ENCODE measurements at places on chromosomes 1 and 21. TPM values are rescaled to one million over a fixed set of nuclear protein-coding genes. Genes with fewer than 3 reads are reported as not detected.
A peak's percentile ranks its signal among the peaks of the same experiment; 100 is the strongest.

DNA sequence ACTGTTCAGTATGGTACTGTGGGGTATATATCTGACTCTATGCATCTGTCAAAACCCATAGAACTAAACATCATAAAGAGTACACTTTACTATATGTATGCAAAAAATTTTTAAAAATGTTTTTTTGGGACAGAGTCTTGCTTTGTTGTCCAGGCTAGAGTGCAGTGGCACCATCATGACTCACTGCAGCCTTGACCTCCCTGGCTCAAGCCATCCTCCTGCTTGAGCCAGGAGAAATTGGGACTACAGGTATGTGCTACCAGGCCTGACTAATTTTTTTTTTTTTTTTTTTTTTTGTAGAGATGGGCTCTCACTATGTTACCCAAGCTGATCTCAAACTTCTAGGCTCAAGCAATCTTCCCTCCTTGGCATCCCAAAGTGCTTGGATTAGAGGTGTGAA is 11.5 kb downstream of the TRIT1 start:
- no peaks in the 10 kb centered on the region for H3K27me3 ChIP-seq
- no peak overlapping the region for H3K27ac ChIP-seq
- no peaks in the 10 kb centered on the region for H3K4me1 ChIP-seq
- H3K4me3 ChIP-seq = no peak overlapping the region

DNA sequence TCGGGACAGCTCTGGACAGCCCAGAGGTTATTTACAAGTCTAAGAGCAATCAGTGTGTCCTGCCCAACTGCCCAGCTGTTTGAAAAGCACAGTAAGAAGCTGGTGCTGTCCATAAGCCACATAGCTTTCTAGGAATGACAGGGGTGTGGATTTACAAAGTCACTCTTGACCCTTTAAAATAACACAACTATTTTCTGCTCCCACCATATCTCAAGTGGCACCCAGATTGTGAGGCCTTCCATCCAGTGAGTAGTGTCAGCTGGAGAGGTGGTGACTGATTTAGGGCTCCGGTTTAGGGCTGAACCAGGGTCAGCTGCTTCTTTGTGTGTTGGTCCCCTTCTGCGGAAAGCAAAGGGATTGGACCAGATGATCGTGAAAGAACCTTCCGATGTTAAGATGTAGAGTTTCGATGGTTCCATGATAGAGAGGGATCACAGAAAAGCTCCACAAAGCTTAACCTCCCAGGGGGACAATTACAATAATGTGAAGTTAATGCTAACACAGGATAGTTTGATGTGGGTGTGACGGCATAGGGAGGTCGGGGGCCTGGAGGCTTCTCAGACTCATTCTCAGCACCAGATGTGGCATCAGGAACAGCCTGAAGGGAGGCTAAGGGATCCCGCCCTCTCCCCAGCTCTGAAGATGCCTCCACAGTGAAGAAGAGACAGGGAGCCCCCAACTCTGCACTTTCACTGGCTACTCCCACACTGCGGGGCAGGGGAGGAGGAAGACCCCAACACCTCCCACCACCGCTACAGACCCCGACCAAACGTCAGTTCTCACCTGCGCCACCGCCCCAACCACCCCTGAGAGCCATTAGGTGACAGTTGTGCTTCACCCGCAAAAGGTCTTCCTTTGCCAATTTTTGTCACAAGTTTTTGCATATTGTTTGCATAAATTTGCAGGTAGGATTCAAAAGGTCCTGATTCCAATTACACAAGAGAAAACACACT is 40.6 kb downstream of the LRRC3 start:
- H3K27me3 ChIP-seq = peaks cover 16% of the 10 kb centered on the region
- no peaks in the 10 kb centered on the region for H3K36me3 ChIP-seq
- no peak for DNase-seq

DNA sequence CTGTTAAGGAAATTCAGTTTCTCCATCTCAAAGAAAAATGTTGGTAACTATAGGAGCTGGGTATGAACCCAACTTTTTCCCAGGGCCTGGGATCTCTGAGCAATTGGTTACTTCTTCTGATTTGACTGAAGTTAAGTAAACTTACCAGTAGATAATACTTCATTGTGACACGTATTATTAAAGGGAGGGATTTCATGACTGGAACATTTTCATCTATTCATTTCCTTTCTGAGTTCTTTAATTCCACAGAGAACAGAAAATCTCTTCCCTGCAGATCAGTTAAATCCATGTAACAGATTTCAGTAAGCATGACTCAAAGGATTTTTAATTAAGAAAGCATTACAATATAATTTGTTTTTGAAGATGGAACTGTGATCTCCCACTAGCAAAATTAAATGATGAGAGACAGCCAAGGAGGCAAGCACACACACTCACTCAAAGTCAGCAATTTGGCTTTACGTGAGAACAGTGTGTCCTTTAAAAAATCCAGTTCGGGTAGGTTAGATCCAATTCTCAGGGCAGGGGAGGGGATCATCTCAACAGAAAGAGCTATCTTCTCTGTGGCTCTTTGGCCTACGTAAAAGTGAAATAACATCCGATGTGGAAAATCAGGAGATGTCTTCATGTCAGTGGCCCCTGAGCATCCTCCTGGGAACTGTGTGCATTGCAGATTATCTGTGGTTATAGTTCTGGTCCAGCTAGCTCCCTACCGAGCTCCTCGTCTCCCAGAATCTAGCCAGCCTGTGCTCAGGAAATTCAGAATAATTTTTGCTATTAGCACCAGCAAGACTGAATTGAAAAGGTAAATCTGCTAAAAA is 10.8 kb upstream of the MYOC start:
- no peak overlapping the region for H3K4me3 ChIP-seq
- no peaks in the 10 kb centered on the region for H3K36me3 ChIP-seq
- peak; percentile 86 for DNase-seq

- H3K27ac ChIP-seq = peak overlapping the region; percentile 91
- H3K27me3 ChIP-seq = no peaks in the 10 kb centered on the region
- H3K36me3 ChIP-seq = no peaks in the 10 kb centered on the region
- no peak overlapping the region for H3K4me3 ChIP-seq
- H3K4me1 ChIP-seq = peaks cover 29% of the 10 kb centered on the region
Measured at GRCh38 chr1:216815260-216816131, 92.3 kb upstream of the ESRRG start.

DNA sequence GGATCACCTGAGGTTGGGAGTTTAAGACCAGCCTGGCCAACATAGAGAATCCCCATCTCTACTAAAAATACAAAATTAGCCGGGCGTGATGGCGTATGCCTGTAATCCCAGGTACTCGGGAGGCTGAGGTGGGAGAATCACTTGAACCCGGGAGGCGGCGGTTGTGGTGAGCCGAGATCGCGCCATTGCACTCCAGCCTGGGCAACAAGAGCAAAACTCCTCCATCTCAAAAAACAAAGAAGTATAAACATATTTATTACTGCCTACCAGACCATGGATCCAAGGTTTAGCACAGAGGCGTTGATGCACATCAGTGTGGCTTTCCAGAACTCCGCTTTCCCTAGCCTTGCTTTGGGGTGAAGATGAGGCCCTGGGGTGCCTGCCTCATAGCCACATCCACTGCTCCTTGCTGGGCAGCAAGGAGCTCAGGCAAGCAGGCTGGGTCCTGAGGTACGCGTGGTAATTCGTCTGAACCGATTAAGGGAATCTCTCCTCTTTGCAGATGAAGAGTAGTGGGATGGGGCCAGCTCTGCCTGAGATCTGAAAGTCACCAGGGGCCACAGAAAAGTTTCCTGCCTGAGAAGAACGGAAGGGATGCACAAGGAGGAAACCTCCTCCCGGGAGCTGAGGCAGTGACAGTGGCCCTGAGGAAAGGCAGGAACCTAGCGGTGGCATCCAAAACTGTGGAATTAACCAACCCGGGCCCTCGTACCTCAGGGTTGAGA is 52.3 kb upstream of the LBR start:
- H3K36me3 ChIP-seq = no peaks in the 10 kb centered on the region
- H3K4me1 ChIP-seq = peaks cover 35% of the 10 kb centered on the region
- no peak overlapping the region for H3K4me3 ChIP-seq
- H3K27ac ChIP-seq = no peak overlapping the region
- peaks cover 2% of the 10 kb centered on the region for H3K27me3 ChIP-seq

DNA sequence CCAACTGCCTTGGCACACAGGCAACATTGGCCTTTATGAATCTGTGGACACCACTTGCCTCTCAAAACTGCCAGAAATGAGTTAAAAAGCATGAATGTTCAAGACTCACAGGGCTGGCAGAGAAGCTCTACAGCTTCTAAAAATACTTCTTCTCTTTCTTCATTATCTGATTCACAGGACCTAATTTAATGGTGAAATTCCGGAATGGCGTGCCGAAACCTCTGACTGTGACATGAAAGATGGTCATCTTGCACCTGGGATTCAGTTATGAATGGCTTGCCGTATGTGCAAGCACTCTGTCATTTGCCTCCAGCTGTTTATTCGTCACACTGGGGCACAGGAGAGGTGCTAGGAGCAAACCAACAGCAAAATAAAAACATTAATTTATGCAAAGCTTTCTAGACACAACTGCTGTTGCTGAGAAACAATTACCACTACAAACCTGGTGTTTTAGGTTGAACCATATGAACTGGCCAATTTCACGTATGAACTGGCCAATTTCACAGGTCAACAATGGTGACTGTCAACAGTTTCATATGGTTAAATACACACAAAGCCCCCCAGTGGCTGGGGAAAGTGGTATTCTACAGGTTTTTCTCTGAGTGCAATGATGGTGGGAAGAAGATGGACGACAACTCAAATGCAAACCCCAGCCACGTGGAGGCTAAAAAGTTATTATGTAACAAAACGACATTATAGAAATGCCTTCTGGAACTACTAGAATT is 648.3 kb downstream of the KIF26B start:
- no peak overlapping the region for H3K4me3 ChIP-seq
- H3K36me3 ChIP-seq = no peaks in the 10 kb centered on the region
- H3K4me1 ChIP-seq = no peaks in the 10 kb centered on the region
- H3K27me3 ChIP-seq = no peaks in the 10 kb centered on the region

- peaks cover 48% of the 10 kb centered on the region for H3K27me3 ChIP-seq
- DNase-seq = no peak
- no peak overlapping the region for H3K27ac ChIP-seq
- H3K4me3 ChIP-seq = no peak overlapping the region
- H3K4me1 ChIP-seq = peaks cover 53% of the 10 kb centered on the region
Measured at GRCh38 chr1:38132681-38133080, 86.1 kb upstream of the POU3F1 start.

DNA sequence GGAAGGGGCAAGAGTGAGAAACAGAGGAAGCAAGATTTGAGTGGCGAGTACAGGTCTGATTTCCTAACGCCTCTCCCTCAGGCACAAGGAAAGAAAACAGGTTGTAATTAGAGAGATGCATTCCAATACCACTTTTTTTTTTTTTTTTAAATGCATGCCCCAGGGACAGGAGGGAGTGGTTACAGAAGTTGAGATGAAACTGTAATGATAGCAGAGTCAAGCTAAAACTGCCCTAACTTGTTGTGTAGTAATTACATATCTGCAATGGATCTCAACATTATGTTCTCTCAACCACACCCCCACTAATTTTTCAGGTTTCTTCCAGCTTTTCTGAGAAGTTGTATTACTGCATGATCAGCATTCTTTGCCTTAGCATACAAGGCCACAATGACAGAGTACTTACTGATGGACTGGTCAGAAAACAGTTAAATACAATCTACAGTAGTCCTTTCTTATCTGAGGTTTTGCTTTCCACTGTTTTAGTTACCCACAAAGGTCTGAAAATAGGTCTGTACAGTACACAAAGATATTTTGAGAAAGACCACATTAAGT is 5.5 kb downstream of the ETV3 start:
- H3K27ac ChIP-seq = no peak overlapping the region
- H3K27me3 ChIP-seq = no peaks in the 10 kb centered on the region
- no peak for DNase-seq
- H3K4me1 ChIP-seq = peaks cover 15% of the 10 kb centered on the region
- H3K4me3 ChIP-seq = no peak overlapping the region

PTPN14 gene
- total RNA-seq = 14.6 TPM

KRTAP13-3 gene
- not detected for total RNA-seq

CNR2 gene
- under 0.01 TPM for total RNA-seq

PDZK1IP1 gene
- total RNA-seq = 0.09 TPM

BEST4 gene
- 0.18 TPM for total RNA-seq

MIXL1 gene
- 0.27 TPM for total RNA-seq

C1orf185 gene
- total RNA-seq = not detected

OR2T35 gene
- total RNA-seq = not detected
